ENCODE measurements at places on chromosomes 4 and X.

DNA sequence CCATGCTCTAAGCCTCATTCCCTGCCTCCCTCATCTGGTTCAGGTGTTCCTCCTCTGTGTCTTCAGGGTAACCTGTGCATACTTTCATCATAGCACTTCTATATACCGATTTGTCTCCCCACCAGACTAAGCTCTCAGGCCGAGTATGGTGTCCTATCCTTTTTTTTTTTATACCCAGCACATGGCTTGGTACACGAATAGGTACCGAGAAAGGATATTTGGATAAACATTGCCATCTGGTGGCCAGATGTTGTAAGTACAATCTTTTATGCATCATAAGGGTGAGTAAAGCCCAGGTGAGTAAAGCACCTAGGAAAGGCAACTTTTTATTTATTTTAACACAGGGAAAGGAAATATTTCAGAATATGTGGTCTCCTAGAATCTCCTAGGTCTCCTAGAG is 68.4 kb downstream of the MID2 start:
- DNase-seq, result peak; percentile 66

DNA sequence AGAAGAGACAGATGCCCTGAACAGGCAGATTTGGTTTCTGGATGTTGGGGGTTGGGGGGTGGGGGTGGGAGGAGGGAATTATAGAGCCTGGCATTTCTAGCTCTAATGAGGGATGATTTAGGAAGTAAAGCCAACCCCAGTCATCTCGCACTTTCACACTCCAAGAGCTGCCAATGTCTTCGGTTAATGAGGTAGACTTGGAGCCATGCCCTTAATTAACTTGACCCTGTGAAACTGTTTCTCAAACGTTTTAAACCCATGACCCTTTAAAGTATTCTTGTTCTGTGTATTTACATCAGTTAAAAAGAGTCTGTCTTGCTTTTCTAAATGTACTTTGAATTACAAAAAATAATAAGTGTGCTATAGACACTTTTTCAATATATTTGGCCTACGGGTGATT is 466.9 kb downstream of the FAT4 start:
- no peak for DNase-seq

GRCh38 chr4:110902500-110902899 is 279.6 kb upstream of the PITX2 start:
- DNase-seq, result no peak

- no peak for DNase-seq
These were observed 19.8 kb upstream of the MANBA start for GRCh38 chr4:102780476-102781144.

- peak; percentile 88 for DNase-seq
These were observed 720 bp downstream of the RPL10 start for GRCh38 chrX:154398668-154399526.

DNA sequence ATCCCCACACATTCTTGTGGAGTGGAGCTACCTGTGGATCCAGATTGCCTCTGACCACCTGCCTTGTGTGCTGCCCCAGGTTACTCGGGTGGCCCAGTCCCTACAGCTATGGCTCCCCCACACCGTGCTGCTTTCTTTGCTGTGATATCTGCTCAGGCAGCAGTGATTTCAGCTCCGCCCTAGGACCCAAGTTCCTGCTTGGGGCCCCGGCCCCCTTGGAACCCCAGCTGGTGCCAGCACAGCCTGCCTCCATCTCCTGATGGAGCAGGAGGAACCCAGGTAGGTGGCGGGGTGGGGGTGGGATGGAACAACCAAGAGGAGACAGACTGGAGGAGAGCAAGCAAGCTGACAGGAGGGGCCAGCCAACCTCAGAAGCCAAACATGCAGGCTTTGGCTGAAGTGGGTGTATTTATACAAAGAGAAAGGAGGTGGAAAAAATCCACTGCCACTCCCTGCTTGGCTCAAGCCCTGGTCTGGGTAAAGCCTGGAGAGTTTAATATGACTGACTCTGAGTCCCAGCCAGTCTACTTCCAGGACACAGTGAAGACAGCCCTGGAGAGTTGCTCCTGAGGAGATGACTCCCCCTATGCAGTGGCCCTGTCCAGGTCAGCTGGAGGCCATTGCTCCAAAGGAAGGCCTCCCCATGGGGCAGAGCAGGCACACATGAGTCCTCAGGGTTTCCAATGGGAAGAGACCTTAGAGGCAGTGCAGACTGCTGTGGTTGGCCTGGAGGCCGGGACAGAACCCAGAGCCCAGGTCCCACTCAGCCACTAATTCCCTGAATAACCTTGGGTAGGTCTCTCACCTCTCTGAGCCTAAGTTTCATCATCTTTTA is 197.1 kb upstream of the MAMLD1 start:
- no peak for DNase-seq

GRCh38 chr4:2217726-2218125 is 24.2 kb downstream of the HAUS3 start:
- no peak for DNase-seq

GRCh38 chrX:74449322-74449936 is 28.1 kb downstream of the SLC16A2 start:
- peak; percentile 26 for DNase-seq

DNA sequence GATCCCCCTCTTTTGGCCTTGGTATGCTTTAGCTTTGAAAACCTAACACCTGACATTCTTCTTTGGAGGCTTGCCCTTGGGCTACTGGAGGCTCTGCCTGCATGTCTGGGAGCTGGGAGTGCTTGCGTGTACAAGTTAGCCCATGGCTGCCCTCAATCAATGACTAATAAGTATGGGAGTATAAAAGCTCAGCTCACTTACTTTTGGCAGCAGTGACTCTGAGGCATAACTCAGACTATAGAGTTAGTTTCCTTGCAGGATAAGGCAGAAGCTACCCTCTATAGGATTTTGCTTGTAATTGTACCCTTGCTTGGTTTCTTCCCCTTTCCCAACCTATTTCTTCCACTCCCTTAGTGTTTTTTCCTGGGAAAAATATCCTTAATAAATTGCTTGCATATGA is 247.9 kb downstream of the PPP1R2C start:
- DNase-seq, result no peak

- no peak for DNase-seq
These were observed 257.2 kb downstream of the PDHA2 start for GRCh38 chr4:96097040-96097607.

- no peak for DNase-seq
These were observed 13.3 kb downstream of the SHOX start for GRCh38 chrX:643911-644303.

GRCh38 chr4:61200916-61201526 is 895 bp downstream of the ADGRL3 start:
- no peak for DNase-seq

- no peak for DNase-seq
These were observed 150.0 kb downstream of the SPRY1 start for GRCh38 chr4:123546573-123547060.

DNA sequence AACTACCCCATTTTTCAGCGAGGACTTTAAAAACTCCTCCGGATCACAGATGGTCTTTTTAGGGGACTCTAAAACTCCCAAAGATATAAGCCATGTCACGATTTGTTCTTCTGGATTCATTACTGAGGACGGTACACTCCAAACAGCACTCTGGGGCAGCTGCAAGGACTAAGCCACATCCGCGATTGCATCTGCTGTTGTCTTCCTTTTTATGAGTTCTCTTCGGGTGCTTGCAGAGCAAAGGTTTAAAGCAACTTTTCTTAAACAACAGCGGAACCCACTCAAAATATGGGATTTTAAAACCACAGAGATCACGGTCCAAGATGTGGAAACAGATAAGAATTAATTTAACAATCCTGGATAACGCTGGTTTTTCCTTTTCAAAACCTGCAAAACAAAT is at the start of gene ARHGEF6:
Gene ARHGEF6, minus strand, starts transcription at position 170 of the 400 bp plus-strand sequence. Its CDS starts 50 bp downstream, at position 120.
- DNase-seq, result peak; percentile 49

DNA sequence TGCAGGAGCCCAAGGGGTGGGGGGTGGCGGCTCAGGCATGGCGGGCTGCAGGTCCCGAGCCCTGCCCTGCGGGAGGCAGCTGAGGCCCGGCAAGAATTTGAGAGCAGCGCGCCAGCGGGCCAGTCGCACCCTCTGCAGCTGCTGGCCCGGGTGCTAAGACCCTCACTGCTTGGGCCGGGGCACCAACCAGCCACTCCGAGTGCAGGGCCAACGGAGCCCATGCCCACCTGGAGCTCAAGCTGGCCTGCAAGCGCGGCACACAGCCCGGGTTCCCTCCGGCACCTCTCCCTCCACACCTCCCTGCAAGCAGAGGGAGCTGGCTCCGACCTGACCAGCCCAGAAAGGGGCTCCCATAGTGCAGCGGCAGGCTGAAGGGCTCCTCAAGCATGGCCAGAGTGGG is 758.2 kb upstream of the INTU start:
- no peak for DNase-seq

GRCh38 chr4:109969087-109969486 is 56.4 kb downstream of the EGF start:
- no peak for DNase-seq

DNA sequence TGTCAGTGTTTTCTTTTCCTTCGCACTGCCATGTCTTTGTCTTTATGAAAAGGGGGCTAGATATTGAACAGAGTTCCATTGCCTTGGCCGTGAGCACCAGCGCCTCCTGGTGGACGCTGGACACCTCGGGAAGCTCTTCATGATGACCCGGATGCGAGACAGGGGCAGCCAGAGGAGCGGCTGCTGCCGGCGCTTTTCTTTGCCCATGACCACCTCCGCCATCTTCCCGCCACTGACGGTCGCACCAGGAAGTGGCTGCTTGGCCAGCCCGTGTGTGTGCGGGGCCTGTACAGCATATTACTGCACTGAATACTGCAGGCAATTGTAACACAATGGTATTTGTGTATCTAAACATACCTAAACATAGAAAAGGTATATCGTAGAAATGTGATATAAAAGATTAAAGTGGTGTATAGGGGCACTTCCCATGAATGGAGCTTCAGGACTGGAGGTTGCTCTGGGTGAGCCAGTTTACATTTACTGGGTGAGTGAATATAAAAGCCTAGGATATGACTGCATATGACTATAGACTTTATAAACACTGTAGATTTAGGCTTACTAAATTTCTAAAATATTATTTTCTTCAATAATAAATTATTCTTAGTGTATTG is 15.8 kb upstream of the GRIA2 start:
- DNase-seq, result no peak

DNA sequence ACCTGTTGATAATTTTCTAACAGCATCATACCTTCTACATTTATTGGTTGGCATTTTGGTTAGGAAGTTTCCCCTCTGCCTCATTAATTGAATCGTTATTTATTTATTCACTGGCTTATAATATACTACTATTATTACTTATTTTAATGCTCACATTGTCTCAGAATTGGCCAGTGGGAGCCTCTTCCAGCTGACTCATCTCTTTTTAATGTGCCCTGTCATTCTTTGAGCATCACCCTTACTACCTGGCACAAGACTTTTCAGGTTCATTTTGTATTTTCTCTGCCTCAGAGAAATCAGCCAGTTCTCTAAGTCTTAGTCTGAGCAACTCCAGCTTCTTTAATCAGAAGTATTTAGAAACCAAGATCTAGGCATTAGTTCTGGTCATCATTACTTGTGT is 60.3 kb upstream of the PRRG3 start:
- DNase-seq, result no peak

DNA sequence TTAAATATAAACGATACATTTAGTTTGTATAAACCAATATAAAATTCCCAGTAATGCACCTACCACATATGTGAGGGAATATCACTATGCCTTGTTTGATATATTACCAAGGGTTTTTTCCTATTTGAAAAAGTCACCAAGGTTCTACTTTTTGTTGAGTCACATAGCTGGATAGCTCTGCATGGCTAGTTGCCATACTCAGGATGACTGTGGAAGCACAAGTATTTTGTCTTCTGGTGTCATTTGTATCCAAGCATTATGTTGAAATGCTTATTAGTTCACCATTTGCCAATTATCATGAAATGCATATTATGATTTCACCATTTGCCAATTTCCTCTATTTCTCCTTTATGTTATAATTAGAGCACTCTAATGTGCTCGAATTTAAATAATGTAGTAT is 162.7 kb upstream of the TTC29 start:
- no peak for DNase-seq

DNA sequence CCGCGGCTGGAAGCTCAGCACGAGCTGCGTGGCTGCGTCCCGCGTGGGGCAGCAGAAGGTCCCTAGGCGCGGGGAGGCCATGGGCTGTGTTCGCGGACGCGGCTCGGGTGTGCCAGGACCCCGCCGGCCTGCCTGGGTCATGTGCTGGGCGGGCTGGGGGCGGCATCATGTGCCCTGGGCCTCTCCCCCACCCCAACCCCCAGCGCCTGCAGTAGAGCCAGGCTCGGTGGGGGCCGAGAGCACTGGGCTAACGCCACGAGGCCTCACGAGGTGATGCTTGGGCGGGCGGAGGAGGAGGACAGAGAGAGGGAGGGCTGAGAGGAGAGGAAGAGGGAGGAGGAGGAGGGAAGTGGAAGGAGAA is at the start of gene GPR143:
Gene GPR143, minus strand, starts transcription at position 111 of the 361 bp plus-strand sequence. Its CDS starts 30 bp downstream, at position 81.
- no peak for DNase-seq

- DNase-seq, result peak; percentile 1
These were observed 367.6 kb downstream of the ARHGAP24 start for GRCh38 chr4:85842540-85842939.

GRCh38 chr4:14403132-14403531 is 599.1 kb upstream of the CPEB2 start:
- DNase-seq, result no peak

DNA sequence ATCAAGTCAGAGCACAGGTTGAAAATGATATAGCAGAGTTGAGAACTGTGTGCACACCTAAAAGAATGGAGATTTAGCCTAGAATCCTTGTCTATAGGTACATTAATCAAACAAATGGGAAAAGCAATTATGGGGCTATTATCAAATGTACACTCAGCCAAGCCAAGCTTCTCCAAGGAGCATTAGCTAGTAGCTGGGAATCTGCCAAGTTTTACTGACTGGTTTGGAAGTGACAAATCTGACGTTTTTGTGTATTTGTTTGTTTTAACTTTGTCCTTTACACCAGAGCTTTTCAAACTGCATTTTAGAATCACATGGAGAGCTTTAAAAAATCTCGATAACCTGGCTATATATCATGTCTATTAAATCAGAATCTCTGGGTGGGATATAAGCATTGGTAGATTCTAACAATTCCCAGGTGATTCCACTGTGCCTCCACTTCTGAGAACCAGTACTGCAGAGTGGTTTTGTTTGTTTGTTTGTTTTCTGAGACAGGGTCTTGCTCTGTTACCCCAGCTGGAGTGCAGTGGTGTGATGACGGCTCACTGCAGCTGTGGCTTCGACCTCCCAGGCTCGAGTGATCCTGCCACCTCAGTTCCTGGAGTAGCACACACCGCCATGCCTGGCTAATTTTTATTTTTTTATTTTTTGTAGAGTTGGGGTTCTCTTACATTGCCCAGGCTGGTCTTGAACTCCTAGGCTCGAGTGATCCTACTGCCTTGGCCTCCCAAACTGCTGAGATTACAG is 279.8 kb downstream of the UNC5C start:
- no peak for DNase-seq

DNA sequence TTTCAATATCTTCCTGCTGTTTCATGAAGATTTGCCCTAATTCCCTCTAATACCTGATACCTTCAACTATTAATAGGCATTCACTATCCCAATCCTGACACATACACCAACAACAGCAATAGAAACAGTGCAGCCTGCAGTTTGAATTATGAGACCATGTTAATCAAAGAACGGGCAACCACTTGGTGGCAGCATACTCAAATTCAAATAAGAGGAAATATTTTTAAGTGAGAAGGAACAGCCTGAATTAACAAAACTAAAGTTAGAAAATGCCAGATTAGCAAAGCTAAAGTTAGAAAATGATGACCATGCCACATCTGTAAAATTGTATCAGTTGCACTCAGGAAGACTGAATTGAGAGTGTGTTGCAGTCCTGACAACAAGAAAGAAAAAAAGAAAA is 204.9 kb downstream of the SMARCA1 start:
- DNase-seq, result no peak
